ENCODE measurements at places on chromosomes 4 and X.

DNA sequence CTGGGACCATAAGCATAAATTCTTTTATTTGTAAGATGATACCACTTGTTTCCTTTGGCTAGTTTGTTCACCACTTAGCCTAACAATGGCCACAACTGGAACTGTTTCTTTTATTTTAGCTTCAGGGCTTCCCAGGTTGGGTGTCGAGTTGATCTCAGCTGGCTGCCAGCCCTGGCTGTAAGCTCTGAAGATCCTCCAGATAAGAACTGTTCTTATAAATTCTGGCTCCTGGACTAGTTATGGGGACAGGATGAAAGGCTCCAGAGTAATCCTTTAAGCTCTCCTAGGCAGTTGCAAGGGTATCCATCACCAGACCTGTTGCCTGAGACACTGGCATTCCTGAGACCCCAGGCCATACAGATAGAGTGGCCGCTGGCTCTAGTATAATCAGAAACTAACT, 129.4 kb upstream of the ACSL4 start:
- no peak for DNase-seq

DNA sequence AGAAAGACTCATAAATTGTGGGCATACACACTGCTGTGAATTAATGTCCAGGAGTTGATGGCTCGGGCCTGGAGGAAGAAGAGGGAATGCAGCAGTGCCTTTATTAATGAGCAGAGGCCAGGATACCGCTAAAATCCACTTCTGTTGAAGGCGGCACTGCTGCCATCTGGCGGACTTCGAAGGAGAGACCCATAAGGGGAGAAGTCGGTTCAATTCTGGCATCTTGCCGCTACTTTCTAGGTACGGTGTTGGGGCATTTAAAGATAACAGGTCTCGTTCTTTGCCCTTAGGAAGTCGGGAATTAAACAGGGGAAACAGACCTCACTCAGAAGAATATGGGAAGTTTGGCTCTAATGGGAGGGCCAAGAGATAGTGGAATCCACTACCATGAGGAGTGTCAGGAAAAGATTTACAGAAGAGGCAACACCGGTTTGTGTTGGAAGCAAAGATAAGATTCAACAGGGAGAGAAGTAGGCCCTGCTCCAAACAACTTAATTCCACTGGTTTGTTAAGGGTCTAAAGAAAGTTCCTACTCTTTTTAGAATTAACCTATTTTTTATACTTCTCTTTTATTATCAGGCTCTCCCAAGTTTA, 133.6 kb upstream of the GIMD1 start:
- DNase-seq, result no peak

- DNase-seq, result no peak
Observed at GRCh38 chrX:46500054-46500453, 45.2 kb downstream of the ZNF674 start.

DNA sequence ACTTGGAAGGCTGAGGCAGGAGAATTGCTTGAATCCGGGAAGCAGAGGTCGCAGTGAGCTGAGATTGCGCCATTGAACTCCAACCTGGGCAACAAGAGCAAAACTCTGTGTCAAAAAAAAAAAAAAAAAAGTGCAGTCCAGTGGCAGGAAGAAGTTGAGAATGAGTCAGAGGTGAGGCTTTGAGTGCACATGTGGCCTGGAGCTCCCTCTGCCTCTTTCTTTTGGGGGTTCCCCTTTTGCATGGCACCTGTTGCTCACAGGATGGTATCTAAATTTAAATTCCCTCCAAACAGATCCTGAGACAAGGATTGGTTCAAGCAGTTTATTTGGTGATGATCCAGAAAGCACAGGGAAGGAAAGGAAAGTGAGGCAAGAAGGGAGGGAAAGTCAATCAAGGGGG, 151.4 kb upstream of the STX18 start:
- DNase-seq, result no peak

- DNase-seq, result no peak
Observed at GRCh38 chr4:30718641-30719453, 1.3 kb upstream of the PCDH7 start.

DNA sequence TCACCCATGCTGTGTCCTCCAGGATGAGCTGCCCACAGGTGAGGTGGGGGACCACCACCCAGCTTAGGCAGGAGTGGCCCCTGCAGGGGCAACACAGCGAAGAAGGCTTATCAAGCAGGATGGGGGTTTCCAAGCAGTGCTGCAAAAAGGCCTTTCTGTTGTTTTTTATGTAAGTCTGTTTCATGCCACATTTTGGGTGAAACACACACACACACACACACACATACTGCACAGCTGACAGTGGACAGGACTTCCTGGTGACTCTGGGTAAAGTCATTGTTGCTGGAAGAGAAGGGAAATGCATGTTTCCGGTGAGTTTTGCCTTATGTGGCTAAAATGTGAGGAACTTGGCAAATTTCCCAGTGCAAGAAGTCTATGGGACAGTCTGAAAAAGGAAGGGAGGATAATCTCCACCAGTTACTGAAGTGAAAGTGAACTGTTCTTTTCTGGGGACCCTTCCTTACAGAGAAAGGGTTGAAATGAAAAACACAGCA, 119.2 kb downstream of the IRF2 start:
- DNase-seq, result no peak
